Stimulated activated CD4-positive, alpha-beta T cell treated with anti-CD3 and anti-CD28 coated beads, Interleukin-1b, Interleukin-23, amount 100 ng/mL, for 24 hours (primary cell): ENCODE measurements at places on chromosomes 2 and 18.

GRCh38 chr2:241948901-241949735 lies 79.6 kb downstream of the RTP5 start:
- DNase-seq, result no peak

DNA sequence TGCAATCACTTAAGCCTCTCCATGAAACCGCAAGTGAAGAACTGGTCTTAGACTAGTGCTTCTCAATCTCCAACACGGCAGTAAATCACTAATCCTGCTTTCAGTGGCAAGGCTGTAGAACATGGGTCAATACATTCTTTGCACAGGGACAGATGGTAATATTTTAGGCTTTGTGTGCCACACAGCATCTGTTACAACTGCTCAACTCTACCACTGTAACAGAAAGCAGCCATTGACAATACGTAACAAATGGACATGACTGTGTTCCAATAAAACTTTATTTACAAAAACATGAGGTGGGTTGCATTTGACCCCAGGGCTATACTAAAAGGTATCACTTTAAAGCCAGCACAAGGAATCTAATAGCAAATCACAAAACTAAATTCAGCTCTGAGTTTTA lies 51.1 kb downstream of the RNF152 start:
- DNase-seq, result no peak

- no peak for DNase-seq
These were observed 135.3 kb downstream of the CCDC148 start for GRCh38 chr2:158321264-158321663.

DNA sequence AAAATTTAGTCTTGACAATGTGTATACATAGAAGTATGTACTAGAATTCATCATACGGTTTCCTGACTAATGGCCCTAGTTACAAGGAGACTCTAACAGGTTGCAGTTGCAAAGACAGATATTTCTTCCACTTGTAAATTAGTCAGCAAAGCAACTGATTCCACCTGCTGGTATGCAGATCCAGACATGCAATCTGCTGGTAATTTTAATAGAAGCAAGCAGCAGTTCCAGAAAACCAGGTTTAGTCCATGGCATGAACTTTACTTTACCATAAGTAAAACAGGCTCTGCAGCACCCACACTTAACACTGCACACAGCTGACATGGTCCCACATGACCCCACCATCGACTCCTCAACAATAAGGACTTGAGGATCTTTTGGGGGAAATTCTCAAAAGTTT lies 110.9 kb upstream of the SP3 start:
- no peak for DNase-seq

- no peak for DNase-seq
These were observed 2.3 kb upstream of the MAB21L4 start for GRCh38 chr2:240898108-240898730.

DNA sequence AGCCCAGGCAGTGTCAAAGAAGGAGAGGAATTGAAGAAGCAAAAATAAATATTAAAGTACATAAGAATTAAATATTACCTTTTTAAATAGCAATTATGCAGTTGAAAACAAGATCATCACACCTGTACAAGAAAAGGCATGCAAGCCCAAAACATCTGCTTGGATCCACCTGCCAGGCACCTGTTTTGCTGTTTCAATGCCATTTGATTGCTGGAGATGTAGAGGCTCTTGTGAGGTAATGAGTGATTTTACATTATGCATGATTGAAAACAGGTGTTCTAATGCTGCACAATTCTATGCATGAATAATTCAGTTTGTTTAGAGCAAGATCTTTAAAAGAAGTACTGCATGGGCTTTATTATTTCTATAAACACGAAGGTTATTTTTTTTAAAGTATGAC lies 700.6 kb upstream of the ZEB2 start:
- no peak for DNase-seq

DNA sequence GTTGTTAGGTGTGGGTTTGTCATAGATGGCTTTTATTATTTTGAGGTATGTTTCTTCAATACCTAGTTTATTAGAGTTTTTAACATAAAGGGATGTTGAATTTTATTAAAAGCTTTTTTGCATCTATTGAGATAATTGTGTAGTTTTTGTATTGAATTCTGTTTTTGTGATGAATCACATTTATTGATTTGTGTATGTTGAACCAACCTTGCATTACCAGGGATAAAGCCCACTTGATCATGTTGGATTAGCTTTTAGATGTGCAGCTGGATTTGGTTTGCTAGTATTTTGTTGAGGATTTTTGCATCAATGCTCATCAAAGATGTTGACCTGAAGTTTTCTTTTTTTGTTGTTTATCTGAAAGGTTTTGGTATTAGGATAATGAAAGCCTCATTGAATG lies 328.2 kb downstream of the ADCYAP1 start:
- DNase-seq, result no peak

GRCh38 chr2:209208211-209208610 lies 215.6 kb upstream of the MAP2 start:
- DNase-seq, result no peak

GRCh38 chr18:69559604-69560003 lies 158.9 kb downstream of the DOK6 start:
- DNase-seq, result no peak

DNA sequence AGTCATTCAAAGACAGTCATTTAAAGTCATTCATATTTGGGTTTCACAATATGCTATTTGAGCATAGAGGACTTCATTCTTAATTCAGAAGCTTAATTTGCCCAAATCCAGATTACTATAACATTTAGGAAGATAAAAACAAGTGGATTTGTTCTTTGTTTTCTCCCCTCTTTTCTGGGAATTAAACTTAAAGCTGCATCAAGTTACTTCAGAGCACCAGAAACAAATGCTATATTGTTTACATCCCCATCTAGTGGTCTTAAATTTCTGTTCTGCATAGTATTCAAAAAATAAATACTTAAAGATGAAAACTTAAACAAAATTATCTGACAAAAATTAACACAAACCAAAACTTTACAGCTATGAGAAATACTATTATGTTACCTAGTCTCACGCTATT lies 34.7 kb upstream of the MARCHF7 start:
- no peak for DNase-seq

GRCh38 chr2:233439191-233439590 lies 84.9 kb downstream of the DGKD start:
- DNase-seq, result no peak

- no peak for DNase-seq
These were observed 68.0 kb upstream of the SMAD7 start for GRCh38 chr18:49018554-49019445.

- DNase-seq, result no peak
These were observed 1.8 kb upstream of the TBR1 start for GRCh38 chr2:161414042-161415033.

DNA sequence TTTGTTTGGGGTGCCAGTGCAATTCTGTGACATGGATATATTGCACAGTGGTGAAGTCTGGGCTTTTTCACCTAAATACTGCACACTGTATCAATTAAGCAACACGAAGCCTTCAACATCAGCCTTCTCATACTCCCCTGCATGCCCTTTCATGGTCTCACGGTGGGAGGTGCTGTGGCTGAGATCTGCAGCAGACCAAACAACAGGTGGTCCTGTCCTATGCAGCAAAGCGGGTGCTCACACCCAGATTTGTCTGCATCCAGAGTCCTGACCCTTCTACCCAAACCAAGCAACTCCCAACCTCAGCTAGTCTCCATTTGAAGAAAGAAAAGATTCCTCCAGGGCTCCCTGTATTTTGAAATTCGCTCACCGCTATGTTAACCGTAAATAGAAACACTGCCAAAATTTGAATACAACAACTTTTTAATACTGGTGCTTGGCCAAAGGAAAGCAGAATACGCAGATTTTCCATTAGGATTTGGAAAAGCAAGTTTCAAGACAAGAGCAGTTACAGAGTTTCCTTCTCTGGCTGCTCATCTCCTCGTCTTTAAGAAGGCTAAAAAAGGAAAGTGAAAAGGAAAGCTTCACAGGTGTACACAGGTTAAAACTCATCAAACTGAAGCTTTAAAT lies 34.9 kb downstream of the FAM168B start:
- no peak for DNase-seq

GRCh38 chr2:152477347-152478092 lies 142.5 kb downstream of the FMNL2 start:
- DNase-seq, result no peak

GRCh38 chr2:145021962-145022665 lies 502.2 kb upstream of the ZEB2 start:
- no peak for DNase-seq

GRCh38 chr2:4668381-4668780 lies 965.0 kb downstream of the DCDC2C start:
- no peak for DNase-seq

GRCh38 chr18:7740821-7741220 lies 173.7 kb downstream of the PTPRM start:
- no peak for DNase-seq

GRCh38 chr2:55616551-55617174 lies 759 bp downstream of the PPP4R3B start:
- peak; percentile 8 for DNase-seq

GRCh38 chr18:37577051-37577611 lies 11.5 kb upstream of the CELF4 start:
- no peak for DNase-seq
